NCI-H2107 (cell line): ENCODE measurements at places on chromosomes 11 and 22.
A peak's percentile ranks its signal among the peaks of the same experiment; 100 is the strongest.

DNA sequence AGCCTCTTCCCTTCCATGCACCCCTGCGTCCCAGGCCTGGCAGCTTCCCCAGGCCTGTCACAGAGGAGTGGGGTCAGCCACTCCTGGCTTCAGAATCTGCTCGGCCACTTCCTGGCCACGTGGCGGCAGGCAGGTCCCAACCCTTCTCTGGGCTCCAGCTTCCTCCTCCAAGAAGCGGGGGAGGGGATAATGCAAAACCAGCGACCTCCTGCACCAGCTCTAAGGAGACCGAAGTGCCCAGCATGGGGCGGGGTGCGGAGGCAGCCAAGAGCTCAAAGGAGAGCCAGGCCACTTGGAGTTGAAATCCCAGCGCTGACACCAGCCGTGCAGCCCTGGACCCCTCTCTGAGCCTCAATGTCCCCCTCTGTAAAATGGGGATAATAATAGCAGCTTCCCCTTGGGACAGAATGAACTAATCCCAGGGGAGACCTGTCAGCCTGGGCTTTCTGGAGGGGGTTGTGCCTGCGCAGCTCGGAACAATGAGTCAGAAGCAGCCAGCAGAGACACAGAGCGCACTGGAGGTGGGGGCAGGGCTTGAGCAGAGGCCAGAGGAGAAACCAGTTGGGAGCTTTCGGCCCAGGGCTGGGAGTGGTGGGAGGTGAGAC lies 22.8 kb upstream of the PICK1 start:
- DNase-seq, result peak; percentile 42

GRCh38 chr11:33701302-33702230 lies 940 bp upstream of the C11orf91 start:
- no peak for DNase-seq

GRCh38 chr11:19905280-19905853 lies 192.7 kb downstream of the NAV2 start:
- DNase-seq, result peak; percentile 22

DNA sequence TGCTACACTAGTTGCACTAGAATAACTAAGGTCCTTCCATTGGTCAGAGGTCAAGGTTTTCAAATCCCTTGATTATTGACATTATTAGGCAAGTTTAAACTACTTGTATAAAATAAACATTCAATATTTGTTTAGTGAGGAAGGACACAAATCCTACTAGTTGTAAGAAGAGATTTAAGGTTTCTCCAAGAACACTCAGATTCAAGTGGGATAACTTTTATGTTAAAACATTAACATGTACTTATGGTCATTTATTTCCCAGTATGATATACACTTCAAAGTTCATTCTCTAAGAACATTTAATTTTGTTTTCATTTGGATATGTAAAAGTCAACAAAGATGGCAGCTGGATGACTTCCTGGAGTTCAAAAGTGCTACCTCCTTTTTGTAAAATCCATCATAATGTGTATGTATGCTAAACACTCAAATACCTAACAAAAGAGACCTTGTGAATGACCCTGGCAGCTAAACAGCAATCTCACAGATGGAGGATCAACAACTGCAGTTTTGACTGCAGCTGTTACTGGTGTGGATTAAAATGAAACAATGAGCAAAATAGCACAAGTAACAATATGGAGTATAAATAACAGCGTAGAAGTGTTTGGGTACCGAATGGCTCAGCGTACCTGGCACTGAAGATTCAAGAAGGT lies 1.5 kb downstream of the CCDC90B start:
- no peak for DNase-seq

- DNase-seq, result no peak
Measured at GRCh38 chr22:17243524-17243923, 24.3 kb upstream of the ADA2 start.

GRCh38 chr11:111417011-111417765 lies 38.1 kb upstream of the POU2AF1 start:
- no peak for DNase-seq

GRCh38 chr11:36953976-36954375 lies 355.9 kb upstream of the RAG2 start:
- DNase-seq, result no peak

- DNase-seq, result no peak
Measured at GRCh38 chr11:88508759-88509581, 171.4 kb upstream of the CTSC start.

DNA sequence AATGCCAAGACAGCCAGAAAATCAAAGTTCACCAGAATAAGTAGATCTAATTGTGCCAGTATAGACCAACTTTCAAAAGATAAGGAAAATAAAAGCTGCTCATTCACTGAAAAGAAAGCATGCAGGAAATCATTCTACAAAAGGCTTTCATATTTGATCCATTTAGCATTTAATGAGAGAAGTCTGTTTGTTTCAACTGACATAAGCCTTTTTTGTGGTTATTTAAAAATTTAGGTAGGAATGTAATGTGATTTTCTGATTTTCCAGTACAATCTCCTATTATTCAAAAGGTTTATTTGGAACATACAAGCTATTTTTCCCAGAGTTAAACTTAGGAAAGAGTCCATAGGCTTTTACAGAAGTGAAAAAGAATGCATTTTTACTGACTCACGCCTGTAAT lies 92.7 kb downstream of the SBF2 start:
- no peak for DNase-seq

GRCh38 chr11:80700386-80700785 lies 1259.6 kb upstream of the TENM4 start:
- DNase-seq, result no peak

GRCh38 chr11:37422511-37422910 lies 824.5 kb upstream of the RAG2 start:
- DNase-seq, result no peak

DNA sequence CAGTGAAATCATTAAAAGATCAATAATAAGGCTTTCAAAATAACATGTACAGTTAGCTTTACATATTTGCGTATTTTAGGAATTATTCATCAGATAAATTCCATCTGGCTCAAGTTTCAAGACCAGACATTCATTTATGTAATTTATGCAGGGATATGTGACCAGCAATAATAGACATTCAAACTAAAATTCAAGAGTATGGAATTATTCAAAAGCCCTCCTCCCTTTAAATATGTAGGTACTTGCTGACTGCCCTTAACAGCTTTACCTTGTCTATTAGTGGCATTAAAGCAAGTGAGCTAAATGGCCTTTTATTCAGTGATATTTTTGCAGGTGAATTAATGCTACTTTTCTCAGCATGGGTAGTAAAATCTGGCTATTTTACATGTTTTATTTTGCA lies 126.1 kb downstream of the LRRC4C start:
- no peak for DNase-seq

DNA sequence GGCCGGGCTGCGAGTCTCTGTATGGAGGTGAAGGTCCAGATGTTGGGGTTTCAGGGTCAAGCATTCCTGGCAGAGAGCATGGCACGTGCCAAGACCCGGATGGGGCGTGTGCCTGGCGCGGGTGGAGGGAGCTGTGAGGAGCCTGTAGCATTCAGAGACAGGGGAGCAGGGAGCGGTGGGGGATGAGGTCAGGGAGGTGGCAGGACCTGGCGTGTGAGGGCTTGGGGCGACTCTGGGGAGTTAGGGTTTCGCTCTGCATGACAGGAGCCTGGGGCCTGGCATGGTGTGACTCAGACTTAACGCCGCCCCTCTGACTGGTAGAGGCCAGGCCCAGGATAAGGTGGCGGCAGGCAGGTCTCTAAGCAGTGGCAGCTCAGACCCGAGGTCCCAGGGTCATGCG lies 103.0 kb downstream of the KCNQ1 start:
- no peak for DNase-seq

- DNase-seq, result no peak
Measured at GRCh38 chr11:60769273-60769672, 12.6 kb downstream of the MS4A15 start.
